DND-41 (cell line): ENCODE measurements at places on chromosomes 4 and X.

GRCh38 chr4:142913461-142914030 lies 67.4 kb upstream of the INPP4B start:
- no peak for DNase-seq

DNA sequence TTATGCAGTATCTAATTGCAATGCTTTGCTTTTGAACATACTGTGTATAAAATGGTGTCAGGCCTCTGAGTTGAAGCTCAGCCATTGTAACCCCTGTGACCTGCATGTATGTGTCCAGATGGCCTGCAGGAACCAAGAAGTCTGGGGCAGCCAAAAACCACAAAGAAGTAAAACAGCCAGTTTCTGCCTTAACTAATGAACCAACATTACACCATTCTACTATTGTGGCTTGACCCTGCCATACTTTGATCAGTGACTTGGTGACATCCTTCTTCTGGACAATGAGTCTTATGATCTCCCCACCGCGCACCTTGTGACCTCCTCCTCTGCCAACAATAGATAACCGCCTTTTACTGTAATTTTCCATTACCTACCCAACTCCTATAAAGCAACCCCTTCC lies 131.6 kb downstream of the CBLL2 start:
- DNase-seq = no peak

DNA sequence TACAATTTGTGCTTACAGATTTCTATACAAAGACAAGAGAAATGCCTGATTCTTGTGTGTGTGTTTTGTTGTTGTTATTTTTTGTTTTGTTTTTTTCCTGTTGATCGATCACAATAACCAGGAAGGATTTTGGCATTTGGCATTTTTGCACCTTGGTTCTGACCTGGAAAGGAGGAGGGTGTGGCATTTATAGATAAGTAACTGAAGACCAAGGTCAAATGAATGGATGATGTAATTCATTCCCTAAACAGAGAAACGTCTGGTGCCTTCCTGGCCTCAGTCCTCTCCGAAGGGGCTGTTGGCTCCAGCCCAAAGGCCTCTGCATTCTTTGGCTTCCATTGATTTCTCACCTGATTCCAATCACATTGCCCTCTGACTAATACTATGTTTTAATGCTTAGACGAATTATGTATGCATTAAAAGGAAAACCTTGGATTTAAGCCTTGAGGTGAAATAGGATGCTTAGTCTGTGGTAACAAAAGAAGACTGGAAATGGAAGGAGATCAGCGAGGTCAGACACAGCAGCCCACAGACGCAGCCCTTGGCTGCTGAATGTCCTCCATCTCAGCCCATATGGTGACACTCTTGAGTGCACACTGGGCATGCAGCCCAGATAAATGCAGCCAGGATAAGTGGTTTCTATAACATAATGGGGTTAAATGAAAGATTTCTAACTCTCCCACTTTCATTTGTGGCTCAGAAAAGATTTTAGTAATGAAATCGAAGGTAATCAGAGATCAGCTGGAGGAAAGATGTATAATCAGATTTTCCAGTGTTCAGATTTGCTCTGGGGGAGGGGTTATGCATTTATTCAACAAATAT lies 60.5 kb upstream of the TRIM2 start:
- no peak for DNase-seq

DNA sequence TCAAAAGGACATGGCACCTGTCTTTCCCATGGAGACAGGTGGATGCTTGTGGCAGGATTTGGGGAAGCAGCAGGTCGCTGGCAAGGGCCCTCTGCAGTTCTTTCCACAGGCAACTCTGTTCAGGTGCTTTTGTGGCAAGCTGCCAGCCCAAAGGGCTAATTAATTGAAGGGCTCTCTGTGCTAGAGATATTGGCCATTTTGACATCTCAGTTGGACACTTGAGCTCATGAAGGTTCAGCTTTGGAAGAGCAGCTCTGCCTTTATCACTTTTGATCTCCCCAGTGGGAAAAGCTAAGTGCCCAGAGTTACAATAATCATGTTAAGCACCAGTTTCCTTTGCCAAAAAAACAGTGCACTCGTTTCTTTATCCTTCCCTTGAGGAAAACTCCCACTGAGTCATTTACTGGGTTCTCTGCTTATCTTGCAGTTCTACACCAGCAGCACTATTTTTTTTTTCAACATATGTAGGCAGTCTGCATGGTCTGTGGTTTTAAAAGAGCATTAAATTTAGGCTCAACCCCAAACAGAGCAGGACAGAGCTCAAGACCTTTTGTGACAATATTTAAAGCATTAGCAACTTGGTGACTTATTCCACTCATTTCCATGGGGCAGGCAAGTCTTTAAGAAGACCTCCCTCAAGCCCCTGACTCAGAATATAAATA lies 336.4 kb upstream of the RASGEF1B start:
- DNase-seq = no peak

DNA sequence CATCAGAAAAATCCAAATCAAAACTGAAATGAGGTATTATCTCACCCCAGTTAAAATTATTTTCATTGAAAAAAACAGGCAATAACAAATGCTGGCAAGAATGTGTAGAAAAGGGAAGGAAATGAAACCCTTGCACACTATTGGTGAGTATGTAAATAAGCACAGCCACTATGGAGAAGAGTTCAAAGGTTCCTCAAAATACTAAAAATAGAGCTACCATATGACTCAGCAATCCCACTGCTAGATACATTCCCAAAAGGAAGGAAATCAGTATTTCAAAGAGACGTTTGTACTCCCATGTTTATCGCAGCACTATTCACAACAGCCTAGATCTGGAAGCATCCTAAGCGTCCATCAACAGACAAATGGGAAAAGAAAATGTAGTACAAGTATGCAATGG lies 932.4 kb downstream of the PCDH18 start:
- DNase-seq = no peak

- no peak for DNase-seq
Observed at GRCh38 chrX:129161108-129161507, 362.2 kb downstream of the SMARCA1 start.

- no peak for DNase-seq
Observed at GRCh38 chr4:41400296-41400695, 137.7 kb upstream of the LIMCH1 start.

GRCh38 chr4:151786158-151786495 lies 25.3 kb upstream of the GATB start:
- no peak for DNase-seq

- DNase-seq = no peak
Observed at GRCh38 chr4:77629885-77630284, 24.3 kb downstream of the CXCL13 start.
